ENCODE measurements at places on chromosomes 3 and 15.

DNA sequence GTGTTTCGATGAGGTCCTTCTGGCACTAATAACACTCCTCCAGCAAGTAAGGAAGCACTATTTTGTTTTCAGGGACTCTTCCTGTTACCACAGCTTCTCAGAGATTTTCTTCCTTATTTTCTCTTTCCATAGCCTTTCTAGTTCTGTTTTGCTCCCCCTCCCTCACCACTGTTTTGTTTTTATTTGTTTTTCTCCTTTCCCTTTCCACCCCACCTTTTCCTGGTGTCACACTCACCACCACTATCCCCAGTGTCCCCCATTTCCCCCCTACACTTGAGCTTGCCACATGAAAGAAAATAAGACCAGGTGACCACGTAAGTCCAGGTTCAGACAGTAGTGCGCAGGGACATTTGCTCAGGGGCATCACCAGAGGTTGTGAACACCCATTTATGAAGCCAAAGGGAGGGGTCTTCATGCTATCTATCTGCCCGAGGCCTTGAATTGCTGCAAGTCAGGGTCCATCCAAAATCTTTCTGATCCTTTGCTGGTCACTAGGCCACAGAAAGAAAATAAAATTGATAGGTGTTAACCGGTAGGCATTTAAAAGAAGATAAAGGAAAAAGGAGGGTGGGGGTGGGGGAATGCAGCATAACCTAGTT lies 1.4 kb upstream of the RFTN1 start:
- DNase-seq = no peak

GRCh38 chr15:99963096-99963825 lies 230.0 kb upstream of the LYSMD4 start:
- peak; percentile 58 for DNase-seq

DNA sequence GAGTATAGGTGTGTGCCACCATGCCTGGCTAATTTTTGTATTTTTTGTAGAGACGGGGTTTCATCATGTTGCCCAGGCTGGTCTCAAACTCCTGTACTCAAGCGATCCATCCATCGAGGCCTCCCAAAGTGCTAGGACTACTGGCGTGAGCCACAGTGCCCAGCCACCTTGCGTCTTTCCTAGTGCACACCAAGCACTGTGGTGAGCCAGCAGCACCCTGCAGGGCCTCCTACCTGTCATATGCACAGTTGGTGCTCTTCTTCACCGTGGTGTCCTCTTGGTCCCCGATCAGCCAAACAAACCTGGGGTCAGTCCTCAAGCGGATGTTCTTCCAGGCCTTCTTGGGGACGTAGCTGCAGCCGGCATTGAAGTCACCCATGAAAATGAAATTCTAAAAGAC lies 13.2 kb downstream of the DNASE1L3 start:
- DNase-seq = no peak

GRCh38 chr15:59924096-59924495 lies 80.0 kb upstream of the FOXB1 start:
- DNase-seq = no peak

DNA sequence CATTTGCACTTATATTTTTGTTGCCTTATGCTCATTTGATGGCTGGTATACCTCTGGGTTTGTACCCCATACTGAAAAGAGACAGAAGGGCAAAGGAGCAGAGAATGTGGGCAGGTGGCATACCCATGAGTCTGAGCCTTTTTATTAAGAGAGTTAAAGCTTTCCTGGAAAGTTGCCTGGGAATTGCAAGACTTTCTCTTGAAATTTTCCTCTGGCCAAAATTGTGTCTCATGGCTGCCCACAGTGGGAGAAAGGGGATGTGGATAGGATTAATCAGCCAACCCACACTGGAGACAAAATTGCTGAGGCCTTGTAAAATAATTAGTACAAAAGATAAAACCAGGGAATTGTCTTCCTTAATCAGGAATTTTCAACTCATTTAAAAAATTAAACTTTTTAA lies 8.2 kb upstream of the NMD3 start:
- DNase-seq = no peak

- DNase-seq = peak; percentile 85
Measured at GRCh38 chr3:33211444-33211843, 7.2 kb downstream of the SUSD5 start.

GRCh38 chr15:70955151-70955550 lies 62.5 kb downstream of the LRRC49 start:
- peak; percentile 10 for DNase-seq

GRCh38 chr3:172317984-172318383 lies 130.3 kb downstream of the GHSR start:
- peak; percentile 94 for DNase-seq

GRCh38 chr15:90620379-90621067 lies 90.8 kb downstream of the CRTC3 start:
- peak; percentile 20 for DNase-seq

DNA sequence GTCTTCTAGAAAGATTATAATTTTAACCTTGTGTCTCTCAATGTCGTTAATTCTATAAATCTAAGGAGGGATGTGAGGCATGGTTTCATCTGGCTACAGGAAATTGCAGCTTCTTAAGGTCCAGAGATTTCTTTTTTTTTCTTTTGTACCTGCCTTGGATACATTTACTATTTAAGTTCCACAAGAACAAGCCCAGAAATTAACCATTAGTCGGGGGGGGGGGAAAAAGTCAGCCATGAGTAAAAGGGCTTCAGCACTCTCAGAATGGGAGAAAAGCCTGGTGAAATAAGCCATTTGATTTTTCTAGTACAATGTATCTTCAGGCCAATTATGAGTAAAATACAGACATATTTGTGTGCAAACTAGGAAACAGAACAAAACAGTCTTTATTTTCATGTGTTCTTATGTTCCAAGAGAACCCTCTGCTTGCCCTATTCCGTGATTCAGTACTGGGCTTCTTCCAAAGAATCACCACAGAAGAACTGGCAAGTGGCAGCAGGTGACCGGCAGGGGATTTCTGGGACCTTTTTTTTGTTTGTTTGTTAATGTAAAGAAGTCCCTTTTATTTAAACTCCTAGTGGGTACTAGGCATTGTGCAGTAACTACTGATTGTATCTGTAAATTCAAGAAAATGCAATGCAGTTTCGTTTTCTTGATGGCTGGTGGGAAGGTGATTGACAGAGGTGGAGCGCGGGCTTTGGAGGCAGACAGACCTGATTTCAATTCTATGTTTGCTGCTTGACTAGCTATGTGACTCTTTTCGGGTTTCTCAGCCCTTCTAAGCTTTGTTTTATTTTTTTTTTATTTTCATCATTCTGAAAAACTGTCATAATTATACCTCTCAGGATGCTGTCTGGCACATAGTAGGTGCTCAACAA lies 82.5 kb downstream of the PEX5L start:
- no peak for DNase-seq

GRCh38 chr3:42851228-42851834 lies 24.3 kb downstream of the CYP8B1 start:
- DNase-seq = no peak

DNA sequence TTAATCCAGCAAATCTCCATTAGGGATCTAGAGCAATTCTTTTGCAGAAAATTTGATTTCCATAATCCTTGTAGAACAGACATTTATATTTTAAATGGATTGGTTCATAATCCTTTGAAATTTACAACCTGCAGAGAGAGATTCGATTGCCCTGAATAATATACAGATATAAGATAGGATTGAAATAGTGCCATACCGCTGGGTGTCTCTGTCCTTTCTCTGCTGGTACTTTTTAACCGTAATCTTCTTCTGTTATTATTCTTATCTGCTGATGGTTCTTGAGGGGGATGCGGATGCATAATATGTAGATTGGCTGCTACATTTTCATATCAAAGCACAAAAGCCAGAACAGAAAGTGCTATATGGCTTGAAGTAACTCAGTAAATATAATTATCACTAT lies 182.2 kb downstream of the CFAP20DC start:
- DNase-seq = no peak

- DNase-seq = peak; percentile 74
Measured at GRCh38 chr3:9770276-9770812, 597 bp upstream of the CAMK1 start.
